Breast epithelium (tissue), 4 donors: ENCODE measurements at places on chromosomes 5 and 9. TPM values are rescaled to one million over a fixed set of nuclear protein-coding genes. Genes with fewer than 3 reads are reported as not detected.

- no peak for DNase-seq
- H3K27ac ChIP-seq = no peak overlapping the region
- no peak overlapping the region for H3K4me3 ChIP-seq
- H3K27me3 ChIP-seq = no peaks in the 10 kb centered on the region
- no peaks in the 10 kb centered on the region for H3K4me1 ChIP-seq
- no peaks in the 10 kb centered on the region for H3K36me3 ChIP-seq
These were observed 303.9 kb downstream of the TENT4A start for GRCh38 chr5:7016999-7017747.

- H3K27me3 ChIP-seq = no peaks in the 10 kb centered on the region
- peaks cover 25% of the 10 kb centered on the region for H3K4me1 ChIP-seq
- H3K36me3 ChIP-seq = no peaks in the 10 kb centered on the region
- H3K4me3 ChIP-seq = no peak overlapping the region
These were observed 6.5 kb downstream of the NTMT1 start for GRCh38 chr9:129632460-129632859.

DNA sequence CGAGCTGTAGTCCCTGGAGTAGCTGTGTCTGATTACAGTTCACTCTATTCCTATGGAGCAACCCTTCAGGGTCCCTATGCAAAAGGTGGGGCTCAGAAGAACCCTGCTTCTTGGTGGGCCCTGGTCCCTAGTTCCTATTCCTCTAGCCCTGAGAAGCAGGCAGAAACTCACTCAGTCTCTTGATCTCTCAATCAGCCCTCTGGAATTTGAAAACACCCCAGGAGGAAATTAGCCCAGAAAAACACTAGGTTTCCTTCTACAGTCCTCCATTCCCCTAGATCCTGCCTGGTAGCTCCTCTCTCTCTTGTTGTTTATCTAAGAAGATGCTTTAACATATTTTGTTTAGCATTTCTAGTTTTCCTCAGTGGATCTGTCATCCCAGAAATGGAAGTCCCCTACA is 7.6 kb downstream of the RGS3 start:
- no peaks in the 10 kb centered on the region for H3K4me1 ChIP-seq
- no peaks in the 10 kb centered on the region for H3K27me3 ChIP-seq
- no peak overlapping the region for H3K27ac ChIP-seq
- H3K36me3 ChIP-seq = no peaks in the 10 kb centered on the region
- no peak overlapping the region for H3K4me3 ChIP-seq

- no peak overlapping the region for H3K4me3 ChIP-seq
- no peaks in the 10 kb centered on the region for H3K36me3 ChIP-seq
- H3K4me1 ChIP-seq = no peaks in the 10 kb centered on the region
- no peak for DNase-seq
- H3K27me3 ChIP-seq = no peaks in the 10 kb centered on the region
These were observed 178.4 kb upstream of the MVB12B start for GRCh38 chr9:126147936-126148870.

- no peak overlapping the region for H3K27ac ChIP-seq
- H3K36me3 ChIP-seq = no peaks in the 10 kb centered on the region
- no peaks in the 10 kb centered on the region for H3K4me1 ChIP-seq
- H3K4me3 ChIP-seq = no peak overlapping the region
- no peaks in the 10 kb centered on the region for H3K27me3 ChIP-seq
These were observed 267.8 kb upstream of the CLINT1 start for GRCh38 chr5:158126442-158127405.

DNA sequence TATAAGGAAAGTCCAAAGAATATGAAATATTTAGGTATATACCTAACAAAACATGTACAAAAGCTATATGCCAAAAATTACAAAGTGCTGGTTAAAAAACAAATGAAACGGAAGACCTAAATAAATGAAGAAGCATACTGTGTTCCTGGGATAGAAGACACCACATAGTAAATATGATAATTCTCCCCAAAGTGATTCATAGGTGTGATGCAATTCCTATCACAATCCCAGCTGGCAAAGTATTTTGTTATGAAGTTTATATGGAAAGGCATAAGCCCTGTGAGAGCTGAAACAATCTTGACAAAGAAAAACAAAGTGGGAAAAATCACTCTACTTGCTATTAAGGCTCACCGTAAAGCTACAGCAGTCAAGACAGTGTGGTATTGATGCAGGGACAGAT is 2.6 kb upstream of the SMIM23 start:
- H3K27ac ChIP-seq = no peak overlapping the region
- no peaks in the 10 kb centered on the region for H3K36me3 ChIP-seq
- no peaks in the 10 kb centered on the region for H3K4me1 ChIP-seq
- no peak overlapping the region for H3K4me3 ChIP-seq

GRCh38 chr9:38724754-38725153 is 4.8 kb upstream of the FAM240B start:
- no peaks in the 10 kb centered on the region for H3K36me3 ChIP-seq
- DNase-seq = no peak
- no peaks in the 10 kb centered on the region for H3K27me3 ChIP-seq
- H3K4me1 ChIP-seq = no peaks in the 10 kb centered on the region

DNA sequence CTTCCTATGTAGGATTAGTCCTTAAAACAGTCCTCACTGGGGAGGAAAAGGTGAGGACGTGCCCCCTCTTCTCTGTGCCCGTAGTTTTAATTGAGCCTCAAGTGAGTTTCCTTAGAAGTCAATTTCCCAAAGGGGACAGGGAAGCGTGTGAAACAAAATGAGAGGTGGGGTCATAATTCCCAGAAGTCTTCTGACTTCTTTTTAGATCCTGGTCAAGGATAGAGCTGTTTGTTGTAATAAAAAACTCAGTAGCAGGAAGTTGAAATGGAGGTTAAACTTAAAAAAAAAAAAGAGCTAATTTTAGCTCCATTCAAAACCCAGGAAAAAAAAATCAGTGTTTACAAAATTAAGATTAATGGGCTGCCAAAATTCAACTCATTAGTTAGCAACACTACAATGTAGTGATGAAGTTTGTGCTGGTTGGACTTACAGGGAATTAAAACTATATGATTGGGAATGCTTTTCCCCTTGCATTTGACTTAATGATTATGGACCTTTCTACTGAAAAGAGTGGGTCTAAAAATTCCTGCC is 158.3 kb upstream of the MEF2C start:
- no peaks in the 10 kb centered on the region for H3K4me1 ChIP-seq
- no peak for DNase-seq
- no peak overlapping the region for H3K4me3 ChIP-seq
- H3K27me3 ChIP-seq = no peaks in the 10 kb centered on the region
- no peaks in the 10 kb centered on the region for H3K36me3 ChIP-seq

GRCh38 chr5:102753889-102754766 is 977 bp upstream of the PAM start:
- peak; percentile 51 for DNase-seq
- peak overlapping the region; percentile 86 for H3K27ac ChIP-seq
- peaks cover 4% of the 10 kb centered on the region for H3K4me1 ChIP-seq

DNA sequence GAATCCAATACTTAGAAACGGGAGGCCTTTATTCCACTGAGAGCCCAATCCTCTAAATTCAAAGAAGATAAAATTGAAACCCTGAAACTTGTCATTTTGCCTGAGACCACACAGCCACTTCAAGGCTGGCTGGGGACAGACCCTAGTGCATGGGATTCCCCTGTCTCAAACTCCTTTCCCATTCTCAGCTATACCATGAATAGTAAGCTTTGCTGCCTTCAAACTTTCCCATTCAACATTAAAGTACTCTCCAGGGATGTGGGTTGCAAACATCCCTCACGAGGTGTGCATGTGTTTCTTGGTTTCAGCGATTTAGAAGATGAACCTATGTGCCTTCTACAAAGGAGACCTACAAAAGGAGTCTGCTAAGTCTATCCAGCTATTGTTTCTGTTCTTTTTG is 64.6 kb downstream of the GABRB2 start:
- H3K4me3 ChIP-seq = no peak overlapping the region
- no peaks in the 10 kb centered on the region for H3K36me3 ChIP-seq
- no peaks in the 10 kb centered on the region for H3K27me3 ChIP-seq
- H3K27ac ChIP-seq = no peak overlapping the region
- H3K4me1 ChIP-seq = no peaks in the 10 kb centered on the region

DNA sequence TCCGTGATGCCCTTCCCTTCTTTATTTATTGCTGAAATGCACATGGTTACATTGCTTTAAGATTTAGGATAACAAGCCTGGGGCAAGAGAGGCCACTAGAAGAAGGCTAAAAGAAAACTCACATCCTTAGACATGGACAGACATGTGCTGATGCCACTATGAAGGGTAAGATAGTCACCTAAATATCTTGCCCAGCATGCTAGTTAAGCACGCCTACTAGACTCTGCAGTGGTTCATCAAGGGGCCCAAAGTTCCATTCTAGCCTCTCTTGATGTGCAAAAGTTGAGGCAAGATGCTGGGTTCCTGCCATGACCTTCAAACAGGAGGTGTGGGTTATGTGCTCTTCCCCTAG is 49.3 kb downstream of the GRAMD2B start:
- peaks cover 12% of the 10 kb centered on the region for H3K4me1 ChIP-seq
- no peaks in the 10 kb centered on the region for H3K36me3 ChIP-seq
- no peaks in the 10 kb centered on the region for H3K27me3 ChIP-seq
- no peak overlapping the region for H3K4me3 ChIP-seq

DNA sequence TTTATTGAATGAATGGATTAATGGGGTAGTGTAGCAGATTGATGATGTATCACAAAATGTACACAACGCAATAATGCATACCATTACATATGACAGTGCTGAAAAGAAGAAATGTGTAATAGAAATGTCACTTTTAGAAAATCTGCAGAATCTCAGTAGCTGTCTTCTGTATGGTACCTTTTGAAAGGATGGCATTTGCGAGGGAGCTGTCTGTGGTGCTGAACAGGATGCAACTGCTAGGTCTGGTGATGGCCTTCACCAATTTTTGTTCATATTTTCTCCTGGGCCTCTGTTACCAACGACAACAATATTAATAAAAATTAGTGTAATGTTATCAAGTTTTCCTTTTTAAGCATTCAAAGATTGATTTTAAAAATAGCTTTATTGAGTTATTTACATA is 36.2 kb upstream of the OTULIN start:
- H3K4me1 ChIP-seq = no peaks in the 10 kb centered on the region
- no peak for DNase-seq
- H3K4me3 ChIP-seq = no peak overlapping the region
- H3K27ac ChIP-seq = no peak overlapping the region

DNA sequence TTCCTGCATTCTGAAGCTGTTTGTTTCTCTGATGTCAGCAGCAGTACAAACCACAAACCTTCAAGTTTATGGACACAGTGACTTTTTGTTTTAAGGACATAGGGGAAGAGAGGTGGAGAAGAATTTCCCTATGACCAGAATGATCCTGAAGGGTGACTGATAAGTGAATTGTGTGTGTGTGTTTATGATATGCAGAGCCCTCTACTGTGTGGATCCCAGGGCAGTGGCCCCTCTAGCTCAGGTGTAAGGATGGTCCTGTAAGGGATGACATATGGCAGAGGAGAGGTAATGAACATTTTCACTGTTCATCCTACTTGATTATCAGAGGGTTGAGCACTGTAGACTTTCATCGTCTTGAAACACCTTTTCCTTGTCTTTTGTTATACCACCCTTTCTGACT is 30.6 kb upstream of the TMED7 start:
- no peak overlapping the region for H3K27ac ChIP-seq
- no peaks in the 10 kb centered on the region for H3K4me1 ChIP-seq
- H3K4me3 ChIP-seq = no peak overlapping the region
- H3K36me3 ChIP-seq = no peaks in the 10 kb centered on the region
- H3K27me3 ChIP-seq = no peaks in the 10 kb centered on the region

- no peak overlapping the region for H3K27ac ChIP-seq
- no peaks in the 10 kb centered on the region for H3K27me3 ChIP-seq
- H3K4me1 ChIP-seq = no peaks in the 10 kb centered on the region
- DNase-seq = no peak
- H3K36me3 ChIP-seq = no peaks in the 10 kb centered on the region
These were observed 547.2 kb downstream of the IRX1 start for GRCh38 chr5:4142842-4143241.

- H3K4me1 ChIP-seq = peaks cover 6% of the 10 kb centered on the region
- DNase-seq = peak; percentile 96
- peak within 1 kb of the TSS; percentile 86 for H3K4me3 ChIP-seq
- H3K36me3 ChIP-seq = no peaks in the 10 kb centered on the region
- peak within 1 kb of the TSS; percentile 95 for H3K27ac ChIP-seq
These were observed at the start of gene SLC26A2 for GRCh38 chr5:149960272-149961185. Gene SLC26A2, plus strand, starts transcription at chr5:149960758. Its CDS starts 16,895 bp downstream, at chr5:149977653.

DNA sequence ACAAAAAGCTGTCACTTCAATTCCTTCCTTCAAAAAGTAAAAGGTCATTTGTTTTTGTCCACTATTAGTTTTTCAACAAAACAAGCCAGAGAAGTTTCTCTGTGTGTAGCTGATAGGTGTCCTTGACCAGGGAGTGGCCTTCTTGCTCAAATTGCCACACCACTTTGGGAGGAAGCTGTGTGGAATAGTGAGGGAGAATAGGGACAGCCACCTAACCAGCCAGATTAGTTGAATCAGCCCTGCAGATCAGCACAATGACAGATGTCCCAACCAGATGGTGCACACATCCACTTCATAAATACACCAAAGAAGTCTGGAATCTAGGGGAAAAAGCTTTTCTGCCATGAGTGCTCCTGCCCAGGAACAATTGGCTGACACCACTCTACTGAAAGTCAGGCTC is 37.2 kb downstream of the NREP start:
- no peak for DNase-seq
- no peak overlapping the region for H3K27ac ChIP-seq
- no peak overlapping the region for H3K4me3 ChIP-seq
- no peaks in the 10 kb centered on the region for H3K4me1 ChIP-seq
- H3K27me3 ChIP-seq = no peaks in the 10 kb centered on the region
- H3K36me3 ChIP-seq = no peaks in the 10 kb centered on the region

- no peaks in the 10 kb centered on the region for H3K36me3 ChIP-seq
- H3K4me1 ChIP-seq = no peaks in the 10 kb centered on the region
- H3K27ac ChIP-seq = no peak overlapping the region
- DNase-seq = no peak
These were observed 422.1 kb upstream of the TNC start for GRCh38 chr9:115540091-115540490.

GRCh38 chr5:124157320-124157719 is 589.1 kb downstream of the ZNF608 start:
- no peak for DNase-seq
- H3K27me3 ChIP-seq = no peaks in the 10 kb centered on the region

MAN2A1 gene
- total RNA-seq = 63.3 TPM

RICTOR gene
- 39.0 TPM for total RNA-seq

FGF10 gene
- total RNA-seq = 31.1 TPM

LRRC70 gene
- 9.5 TPM for total RNA-seq

FOXD4L3 gene
- not detected for total RNA-seq

PLPP7 gene
- total RNA-seq = 14.1 TPM

MLANA gene
- not detected for total RNA-seq

ABL1 gene
- 67.4 TPM for total RNA-seq

TTC16 gene
- total RNA-seq = under 0.01 TPM

WWC1 gene
- total RNA-seq = 59.6 TPM
